ENCODE measurements at places on chromosomes 2 and 18.

- no peak for DNase-seq
Observed at GRCh38 chr2:44943693-44944101, 2.2 kb downstream of the SIX3 start.

DNA sequence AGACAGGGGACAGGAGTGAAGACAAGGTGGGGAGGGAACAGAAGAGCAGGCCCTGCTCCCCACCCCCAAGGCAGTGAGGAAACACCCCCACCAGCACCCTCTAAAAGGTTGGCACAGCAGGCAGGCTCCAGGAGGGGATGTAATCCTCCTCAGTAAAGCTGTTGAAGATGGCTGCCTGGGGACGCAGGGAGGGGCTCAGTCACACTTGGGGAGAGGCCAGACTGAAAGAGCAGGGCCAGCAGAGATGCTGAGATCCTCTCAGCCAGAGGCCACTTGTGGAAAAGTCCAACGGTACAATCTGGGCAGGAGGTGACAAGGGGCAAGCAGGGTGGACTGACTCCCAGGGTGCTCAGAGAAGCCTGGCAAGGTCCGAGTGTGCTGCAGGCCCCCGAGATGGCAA is 154.8 kb upstream of the ID2 start:
- peak; percentile 44 for DNase-seq

DNA sequence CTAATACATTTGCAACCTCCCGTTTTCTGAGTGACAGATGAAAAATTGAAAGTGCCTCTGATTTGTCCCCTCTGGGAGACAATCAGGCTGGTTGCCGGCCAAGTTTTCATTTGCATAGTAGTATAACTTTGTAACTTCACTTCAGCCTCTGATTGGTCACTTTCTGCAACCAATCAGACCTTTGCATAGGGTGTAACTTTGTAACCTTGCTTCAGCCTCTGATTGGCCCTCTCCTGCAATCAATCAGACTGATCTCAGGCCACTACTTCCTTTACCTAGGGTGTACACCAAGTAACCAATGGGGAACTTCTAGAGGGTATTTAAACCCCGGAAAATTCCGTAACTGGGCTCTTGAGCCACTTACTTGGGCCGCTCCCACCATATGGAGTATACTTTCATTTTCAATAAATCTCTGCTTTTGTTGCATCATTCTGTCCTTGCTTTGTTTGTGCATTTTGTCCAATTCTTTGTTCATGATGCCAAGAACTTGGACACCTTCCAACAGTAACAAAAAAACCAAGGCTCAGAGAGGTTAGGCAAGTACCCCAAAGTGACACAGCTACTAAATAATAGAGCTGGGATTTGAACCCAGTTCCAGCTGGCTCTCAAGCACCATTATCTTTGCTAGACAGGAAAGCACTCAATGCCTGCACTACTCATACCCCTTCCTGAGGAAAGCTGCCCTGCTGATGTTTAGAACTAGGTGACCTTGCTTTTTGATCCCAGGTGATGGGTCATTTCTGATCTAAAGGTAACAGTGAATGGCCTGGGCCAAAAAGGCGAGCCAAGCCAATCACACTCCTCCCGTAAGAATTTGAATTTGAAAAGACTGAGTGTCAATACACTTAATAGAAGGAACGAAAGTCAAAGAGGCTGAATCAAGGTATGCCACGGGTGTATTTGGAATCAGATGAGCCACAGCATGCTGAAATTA is 10.9 kb upstream of the MYOM1 start:
- no peak for DNase-seq

- DNase-seq: no peak
Observed at GRCh38 chr2:20346565-20347381, 3.9 kb downstream of the PUM2 start.

DNA sequence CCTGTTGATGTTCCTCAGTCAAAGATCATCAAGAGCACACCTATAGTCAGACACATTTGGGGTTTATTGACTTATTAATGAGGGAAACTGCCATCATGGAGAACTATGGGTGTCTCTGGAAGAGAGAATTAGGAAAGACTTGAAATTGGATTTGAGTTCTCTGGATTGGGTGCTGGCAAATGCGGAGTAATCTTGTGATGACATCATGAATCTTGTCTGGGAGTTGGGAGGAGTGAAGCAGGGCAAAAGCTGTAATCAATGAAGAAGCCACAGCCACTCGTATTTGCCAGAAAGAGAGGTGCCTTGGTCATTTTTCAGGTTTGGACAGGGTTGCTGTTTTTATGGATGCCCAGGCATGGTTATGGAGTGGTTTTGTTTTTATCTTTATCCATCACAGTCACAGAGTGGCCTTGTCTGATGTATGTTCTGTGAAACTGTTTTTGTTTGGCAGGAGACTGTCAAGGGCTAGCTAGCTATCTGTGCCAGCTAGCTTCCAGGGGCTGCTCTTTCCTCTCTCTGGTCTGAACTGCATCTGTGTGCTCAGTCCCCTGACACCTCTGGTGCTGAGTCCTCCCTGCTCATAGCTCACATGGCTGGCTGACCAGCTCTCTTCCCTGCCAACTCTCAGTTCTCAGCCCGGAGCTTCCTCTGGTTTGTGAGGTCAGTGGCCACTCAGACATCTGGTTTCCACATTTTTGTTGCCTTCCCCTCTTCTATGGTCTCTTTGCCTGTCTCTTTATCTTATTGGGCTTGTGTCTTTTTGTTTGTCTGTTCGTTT is 193.4 kb upstream of the RMP24 start:
- DNase-seq: peak; percentile 57

- no peak for DNase-seq
Observed at GRCh38 chr18:10833656-10834055, 307.8 kb downstream of the NAPG start.

GRCh38 chr2:223096235-223096970 is 44.4 kb downstream of the KCNE4 start:
- no peak for DNase-seq

DNA sequence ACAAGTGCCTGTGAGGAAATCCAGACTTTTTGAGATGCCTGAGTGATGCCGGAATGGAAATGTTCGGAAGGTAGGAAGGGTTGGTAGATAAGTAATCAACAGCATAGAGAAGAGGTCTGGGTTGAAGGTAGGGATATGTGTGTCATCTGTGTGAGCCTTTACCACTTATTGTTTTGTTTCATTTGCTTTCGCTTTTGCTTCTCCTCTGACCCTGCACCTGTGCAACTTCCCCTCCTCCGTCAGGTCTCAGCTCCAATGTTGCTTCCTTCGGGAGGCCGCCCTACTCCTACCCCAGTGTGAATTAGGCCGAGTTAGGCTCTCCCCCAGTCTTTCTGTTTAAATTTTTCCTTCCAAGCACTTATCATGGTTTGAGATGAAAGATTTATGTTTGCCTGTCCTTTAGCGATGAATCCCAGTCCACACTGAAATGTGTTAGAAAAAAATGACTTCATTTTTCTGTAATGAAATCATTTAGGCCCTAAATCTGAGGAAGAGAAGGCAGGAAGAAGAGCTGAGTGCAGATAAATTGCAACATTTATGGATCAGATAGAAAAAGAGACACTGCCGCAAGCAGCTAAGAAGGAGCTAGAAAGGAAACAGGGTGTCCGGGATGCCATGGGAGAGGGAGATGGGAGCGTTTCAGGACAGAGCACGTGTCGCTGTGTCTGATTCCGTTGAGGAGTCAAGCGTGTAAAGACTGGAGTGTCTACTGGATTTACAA is 139.6 kb upstream of the PELI1 start:
- DNase-seq: no peak

DNA sequence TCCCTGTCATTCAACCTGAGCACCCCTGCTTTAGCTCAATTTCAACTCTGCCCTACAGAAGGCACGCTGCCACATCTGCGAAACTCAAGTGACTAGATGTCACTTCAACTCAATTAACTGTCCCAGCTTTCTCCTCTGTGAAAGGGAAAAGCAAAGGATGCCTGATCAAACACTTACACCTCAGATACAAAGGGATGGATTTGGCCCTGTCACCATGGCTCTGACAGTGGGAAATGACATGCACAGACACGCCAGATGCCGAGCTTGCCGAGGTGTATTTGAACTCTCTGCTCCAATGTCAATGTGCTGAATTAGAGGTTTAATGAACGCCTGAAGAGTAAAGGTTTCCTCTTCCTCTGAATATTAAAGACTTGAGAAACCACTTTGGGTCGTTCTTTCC is 481.1 kb downstream of the CBLN2 start:
- DNase-seq: no peak

- DNase-seq: peak; percentile 90
Observed at GRCh38 chr2:39778775-39779340, at the start of gene THUMPD2. Gene THUMPD2, minus strand, starts transcription at chr2:39779258. Its CDS starts 19 bp downstream, at chr2:39779239.

GRCh38 chr2:134218930-134219658 is 34.8 kb upstream of the MGAT5 start:
- peak; percentile 68 for DNase-seq

- no peak for DNase-seq
Observed at GRCh38 chr2:205580212-205580987, 101.9 kb upstream of the NRP2 start.

DNA sequence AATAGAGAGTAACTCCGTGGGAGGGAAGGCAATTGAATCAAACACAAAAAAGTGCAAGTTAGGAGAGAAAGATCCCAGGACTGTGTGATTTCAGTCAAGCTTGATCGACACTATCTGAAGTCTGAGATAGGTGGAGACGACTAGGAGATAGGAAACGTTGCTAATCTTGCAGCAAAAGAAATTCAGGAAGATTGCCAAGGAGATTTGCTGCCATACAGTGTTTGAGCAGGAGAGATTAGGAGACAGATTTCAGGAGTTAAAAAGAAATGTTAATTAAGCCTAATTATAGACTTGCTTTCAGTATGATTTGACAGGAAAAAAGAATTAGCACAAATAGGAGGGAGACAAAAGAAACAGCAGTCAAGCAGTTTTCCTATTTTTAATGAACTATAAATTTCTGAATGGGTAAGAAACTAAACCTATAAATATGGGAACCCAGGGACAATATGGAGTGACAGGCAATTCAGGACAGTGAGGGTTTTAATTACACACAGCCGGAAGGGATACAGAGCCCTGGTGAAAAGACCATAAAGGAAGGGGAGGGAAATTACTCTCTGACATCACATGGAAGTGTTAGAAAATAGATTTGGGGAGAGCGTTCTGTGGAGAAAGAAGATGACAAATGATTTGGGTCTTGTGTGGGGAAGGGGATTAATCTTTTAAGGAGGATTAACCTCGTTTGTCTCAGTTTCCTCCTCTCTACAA is 72.6 kb downstream of the SUCLG1 start:
- DNase-seq: no peak

- no peak for DNase-seq
Observed at GRCh38 chr2:204754898-204755297, 209.6 kb downstream of the PARD3B start.

DNA sequence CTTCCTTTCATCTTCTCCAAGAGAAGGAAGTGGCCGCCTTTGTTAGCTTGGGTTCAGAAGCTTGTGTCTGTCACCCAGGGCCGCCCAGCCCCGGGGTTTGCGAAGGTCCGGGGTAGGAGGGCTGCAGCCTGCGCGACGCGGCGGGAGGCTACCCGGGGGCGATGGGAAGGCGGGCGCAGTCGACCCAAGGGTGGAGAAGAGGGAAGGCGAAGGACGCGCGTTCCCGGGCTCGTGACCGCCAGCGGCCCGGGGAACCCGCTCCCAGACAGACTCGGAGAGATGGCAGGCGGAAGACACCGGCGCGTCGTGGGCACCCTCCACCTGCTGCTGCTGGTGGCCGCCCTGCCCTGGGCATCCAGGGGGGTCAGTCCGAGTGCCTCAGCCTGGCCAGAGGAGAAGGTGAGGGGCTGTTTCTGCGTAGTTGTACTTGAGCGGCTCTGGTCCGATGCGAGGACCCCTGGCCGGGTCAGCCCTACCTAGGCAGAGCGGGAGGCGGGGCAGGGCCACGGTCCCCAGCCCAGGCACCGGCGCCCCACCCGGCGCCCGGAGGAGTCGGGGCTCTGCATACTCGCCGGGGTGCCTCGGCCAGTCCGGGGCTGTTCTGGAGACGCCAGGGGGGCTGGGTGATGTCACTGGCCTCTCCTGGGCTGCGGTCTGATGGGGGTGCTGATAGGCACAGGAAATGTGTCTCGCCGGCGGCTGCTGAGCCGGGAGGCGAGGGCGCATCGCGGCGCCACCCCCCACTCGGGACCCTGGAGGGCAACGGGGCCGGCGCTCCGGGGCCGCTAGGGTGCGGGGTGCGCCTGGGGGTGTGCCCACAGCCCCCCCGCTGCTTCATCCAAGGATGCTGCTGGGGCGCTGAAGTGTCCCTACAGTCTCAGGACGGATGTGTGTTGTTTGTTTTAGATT is at the start of gene QPCT:
TSS of gene QPCT (plus strand) at position 178 of the 909 bp plus-strand sequence. CDS start at position 280, 102 bp downstream.
- peak; percentile 82 for DNase-seq

DNA sequence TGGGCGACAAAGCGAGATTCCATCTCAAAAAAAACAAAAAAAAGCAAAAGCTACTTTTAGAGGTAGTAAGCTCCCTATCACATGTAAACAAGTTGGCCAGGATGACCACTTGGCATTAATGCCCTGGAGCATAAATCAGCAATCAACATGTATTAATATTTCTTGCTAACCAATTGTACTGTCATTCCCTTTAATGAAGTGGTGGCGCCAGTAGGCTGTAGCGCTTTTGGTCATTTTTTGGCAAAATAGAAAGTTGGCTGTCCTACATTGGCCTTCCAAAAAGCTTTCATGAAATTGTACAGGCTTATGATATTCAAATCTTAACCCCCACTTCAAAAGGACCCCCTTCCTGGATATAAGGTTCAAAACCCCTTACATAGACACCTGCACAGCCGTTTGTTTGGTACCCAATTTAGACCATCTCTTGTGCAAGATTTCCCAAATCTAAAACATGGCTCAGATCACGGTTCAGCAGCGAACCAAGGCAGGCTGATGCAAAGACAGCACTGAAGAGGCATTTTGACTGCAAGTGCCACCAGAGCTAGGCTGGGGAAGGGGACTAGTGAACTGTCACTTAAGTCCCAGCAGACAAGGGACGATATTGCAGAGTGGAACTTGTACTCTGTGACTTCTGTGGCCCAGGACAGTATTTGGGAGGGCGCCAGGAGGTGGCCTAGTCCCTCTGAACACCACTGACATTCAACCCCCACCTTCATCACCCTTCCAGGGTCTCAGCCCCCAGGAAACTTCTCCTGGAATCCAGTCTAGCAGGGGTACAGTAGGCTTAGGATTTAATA is 31.9 kb downstream of the SMAD7 start:
- no peak for DNase-seq

DNA sequence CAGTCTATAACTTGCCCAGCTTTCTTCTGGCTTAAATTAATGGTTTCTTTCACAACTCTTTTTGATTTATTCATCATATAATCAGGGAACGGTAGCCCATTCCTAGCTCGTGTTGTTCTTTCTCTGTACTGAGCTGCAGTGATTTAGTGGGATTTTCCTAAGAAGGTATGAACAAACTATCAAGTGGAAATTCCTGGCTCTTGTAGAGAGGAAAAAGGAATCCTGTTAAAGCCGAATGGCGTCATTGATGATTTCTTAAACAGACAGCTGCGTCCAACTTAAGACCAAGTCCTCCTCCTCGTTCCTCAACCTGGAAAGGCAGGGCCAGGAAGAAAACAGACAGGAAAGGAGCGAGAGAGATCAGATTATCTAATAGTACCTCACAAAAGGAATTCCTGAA is 69.2 kb upstream of the CABLES1 start:
- DNase-seq: no peak
